ENCODE measurements at places on chromosomes 3 and 15.

- peak; percentile 50 for DNase-seq
These were observed 6.5 kb downstream of the FBN1 start for GRCh38 chr15:48638963-48639362.

- DNase-seq, result no peak
These were observed 158.8 kb downstream of the POLR2M start for GRCh38 chr15:57865294-57865693.

GRCh38 chr3:34198309-34198708 is 399.9 kb downstream of the PDCD6IP start:
- no peak for DNase-seq

GRCh38 chr3:131020122-131020693 is 6.4 kb downstream of the ASTE1 start:
- DNase-seq, result no peak

DNA sequence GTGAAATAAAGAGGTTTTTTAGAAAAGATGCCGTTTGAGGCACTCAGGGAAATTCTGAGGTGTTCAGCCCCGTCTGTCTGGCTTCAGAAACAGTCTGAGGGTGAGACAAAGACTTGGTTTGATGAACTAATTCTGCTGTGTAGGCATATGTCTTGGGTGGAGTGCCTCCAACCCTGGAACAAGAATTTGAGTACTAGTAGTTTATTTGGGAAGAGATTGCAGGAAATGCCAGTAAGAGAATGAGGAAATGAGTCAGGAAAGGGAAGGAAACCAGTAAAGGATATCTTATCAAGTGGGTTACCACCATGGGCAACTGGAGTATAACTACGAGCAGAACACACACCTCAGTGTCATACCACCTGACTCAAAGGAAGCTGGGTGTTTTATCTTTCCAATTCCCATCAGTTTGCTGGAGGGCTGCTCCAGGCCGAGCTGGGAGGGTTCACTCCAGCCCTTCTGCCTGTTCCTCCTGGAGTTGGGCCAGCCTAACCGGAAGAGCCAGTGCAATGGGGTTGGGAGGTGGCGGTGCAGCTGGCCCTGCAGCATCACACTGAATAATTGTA is 75.3 kb downstream of the TGFBR2 start:
- DNase-seq, result peak; percentile 51

DNA sequence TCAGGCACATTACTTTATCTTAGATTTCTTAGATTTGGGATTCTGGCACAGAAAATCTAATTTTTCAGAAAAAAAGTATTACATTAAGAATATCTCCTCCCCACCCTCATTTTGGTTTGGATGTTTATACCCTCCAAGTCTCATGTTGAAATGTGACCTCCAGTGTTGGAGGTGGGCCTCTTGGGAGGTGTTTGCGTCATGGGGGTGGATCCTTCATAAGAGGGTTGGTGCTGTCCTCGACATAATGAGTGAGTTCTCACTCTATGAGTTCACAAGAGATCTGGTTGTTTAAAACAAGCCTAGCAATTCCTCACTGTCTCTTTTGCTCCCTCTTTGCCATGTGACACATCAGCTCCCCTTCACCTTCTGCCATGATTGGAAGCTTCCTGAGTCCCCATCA is 45.6 kb upstream of the WWTR1 start:
- DNase-seq, result peak; percentile 72

DNA sequence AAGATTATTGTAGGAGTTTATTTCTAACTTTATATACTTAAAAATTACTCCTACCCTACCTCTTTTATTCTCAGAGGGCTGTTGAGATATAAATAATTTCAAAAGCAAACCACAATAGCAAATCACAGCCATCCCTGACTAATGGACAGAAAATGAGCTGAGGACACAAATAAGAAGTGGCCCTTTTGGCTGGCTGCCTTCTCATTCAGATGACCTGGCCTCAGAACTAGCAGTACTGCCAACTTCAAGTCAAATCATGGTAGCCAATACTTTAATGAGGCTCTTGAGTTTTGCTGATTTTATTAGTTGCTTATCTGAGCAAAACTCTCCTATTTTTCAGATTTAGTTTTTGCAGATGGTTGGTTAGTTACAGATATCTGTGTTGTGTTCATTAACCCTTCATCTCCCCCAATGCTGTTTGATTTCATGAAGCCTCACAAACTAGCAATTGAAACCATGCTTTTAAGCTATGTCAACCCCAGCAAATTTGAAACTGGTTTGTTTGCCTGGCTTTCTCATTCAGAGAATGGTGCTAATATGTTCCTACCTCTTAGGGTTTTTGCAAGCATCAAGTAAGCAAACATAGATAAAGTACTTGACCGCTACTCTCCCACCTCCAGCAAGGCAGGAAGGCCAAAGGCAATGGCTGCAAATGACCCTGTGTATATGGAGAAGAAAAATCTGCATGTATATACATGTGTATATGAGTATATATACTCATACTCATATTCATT is 73.4 kb upstream of the HACD2 start:
- peak; percentile 80 for DNase-seq

DNA sequence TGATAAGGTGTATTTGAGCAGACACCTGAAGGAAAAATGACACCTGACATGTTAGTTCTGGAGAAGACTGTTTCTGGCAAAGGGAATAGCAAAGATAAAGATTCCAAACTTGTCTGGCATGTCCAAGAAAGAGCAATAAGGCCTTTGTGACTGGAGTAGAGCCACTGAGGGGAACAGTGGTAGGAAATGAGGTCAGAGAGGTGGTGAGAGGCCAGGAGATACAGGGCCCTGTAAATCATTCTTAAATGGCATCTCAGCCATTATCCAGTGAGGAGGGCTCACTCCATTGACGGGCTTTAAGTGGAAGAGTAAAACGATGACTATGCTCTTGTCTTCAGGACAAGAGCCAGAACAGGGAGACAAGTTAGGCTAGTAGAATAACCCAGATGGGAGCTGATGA is 4.5 kb downstream of the SLC49A4 start:
- no peak for DNase-seq

DNA sequence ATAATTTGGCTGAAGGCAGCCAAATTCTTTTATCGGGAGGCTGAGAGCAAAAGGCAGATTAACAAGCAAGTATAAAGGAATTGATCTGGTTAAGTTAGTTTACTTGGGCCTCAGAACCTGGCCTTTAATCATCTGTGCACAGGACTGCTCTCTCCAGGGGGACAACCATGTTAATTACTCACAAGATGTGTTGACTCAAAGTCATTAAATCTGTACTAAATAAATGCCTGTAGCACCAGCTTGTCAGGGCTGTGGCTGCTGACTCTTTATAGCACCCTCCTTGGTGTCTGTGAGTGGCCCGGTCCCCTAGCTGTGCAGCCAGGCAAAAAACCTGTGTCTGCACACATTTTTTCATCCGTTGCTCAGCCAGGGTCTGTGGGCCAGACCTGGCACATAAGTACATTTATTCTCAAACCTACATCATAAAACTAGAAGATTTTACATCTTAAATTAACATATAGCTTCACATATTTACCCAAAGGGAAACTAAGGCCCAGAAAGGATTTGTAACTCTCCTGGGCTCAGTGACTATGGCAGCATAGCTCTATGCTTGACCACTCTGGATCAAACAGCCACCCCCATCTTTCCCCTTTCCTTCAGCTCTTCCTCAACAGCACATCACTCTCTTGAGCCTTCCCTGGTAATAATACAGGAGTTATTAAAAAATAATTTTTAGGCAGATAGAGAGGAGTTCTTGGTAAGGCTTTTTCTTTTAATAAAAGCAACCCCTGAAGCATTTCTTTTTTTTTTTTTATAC is 51.4 kb downstream of the NCEH1 start:
- DNase-seq, result no peak

DNA sequence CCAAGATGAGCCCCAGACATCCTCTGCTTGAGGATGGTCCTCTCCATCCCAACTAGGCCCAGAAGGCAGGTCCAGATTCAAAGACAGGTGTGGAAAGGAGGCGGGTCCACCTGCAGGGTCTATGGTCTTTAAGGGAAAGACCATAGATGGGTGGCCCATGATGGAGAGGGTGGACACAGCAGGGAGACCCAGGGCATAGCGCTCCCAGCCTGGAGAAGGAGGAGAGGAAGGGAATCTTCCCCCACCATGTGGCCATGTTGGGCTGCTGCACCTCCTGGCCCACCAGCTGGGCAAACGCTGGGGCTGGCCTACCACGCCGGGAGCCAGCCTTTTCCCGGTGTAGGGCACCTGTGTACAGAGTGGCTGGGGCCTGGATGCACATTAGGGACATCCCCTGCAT is 265.2 kb upstream of the TLE3 start:
- peak; percentile 16 for DNase-seq

GRCh38 chr3:27022096-27022761 is 347.0 kb downstream of the NEK10 start:
- DNase-seq, result no peak

DNA sequence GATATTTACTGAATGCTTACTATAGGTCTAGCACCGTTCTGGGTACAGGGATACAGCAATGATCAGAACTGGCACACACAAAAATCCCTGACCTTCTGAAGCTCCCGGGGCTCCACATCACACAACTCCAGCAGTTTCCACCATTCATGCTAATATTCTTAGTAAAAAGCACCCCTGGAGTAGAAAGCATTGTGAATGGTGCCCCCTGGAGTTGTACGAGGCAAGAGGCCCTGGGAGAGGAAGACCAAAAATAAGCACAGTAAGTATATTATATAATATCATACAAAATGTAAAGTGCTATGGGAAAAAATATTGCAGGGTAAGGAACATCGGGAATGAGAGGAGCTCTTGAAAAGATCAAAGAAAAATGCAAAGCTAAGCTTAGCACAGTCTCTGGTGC is 790 bp upstream of the SRGAP3 start:
- no peak for DNase-seq
